ENCODE measurements at places on chromosomes 7 and 10.

GRCh38 chr10:70466951-70467350 is 11.6 kb upstream of the PALD1 start:
- no peak for DNase-seq

DNA sequence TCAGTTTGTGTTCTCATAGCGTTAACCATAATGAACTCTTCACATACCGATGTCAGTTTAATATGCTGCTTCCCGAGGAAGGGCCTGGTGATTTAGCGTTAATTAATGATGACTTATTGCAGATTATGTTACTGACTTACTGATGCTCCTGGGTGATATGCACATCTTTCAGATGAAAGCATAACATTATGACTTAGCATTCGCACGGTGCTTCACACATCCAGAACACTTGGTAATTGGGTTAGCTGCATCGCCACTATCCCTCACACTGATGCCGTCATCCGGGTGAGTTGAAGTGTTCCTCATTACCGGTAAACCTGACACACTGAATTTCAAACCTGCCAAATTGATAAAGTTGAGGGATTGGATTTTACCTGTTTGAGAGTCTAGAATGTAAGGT is 239.0 kb upstream of the PODXL start:
- no peak for DNase-seq

DNA sequence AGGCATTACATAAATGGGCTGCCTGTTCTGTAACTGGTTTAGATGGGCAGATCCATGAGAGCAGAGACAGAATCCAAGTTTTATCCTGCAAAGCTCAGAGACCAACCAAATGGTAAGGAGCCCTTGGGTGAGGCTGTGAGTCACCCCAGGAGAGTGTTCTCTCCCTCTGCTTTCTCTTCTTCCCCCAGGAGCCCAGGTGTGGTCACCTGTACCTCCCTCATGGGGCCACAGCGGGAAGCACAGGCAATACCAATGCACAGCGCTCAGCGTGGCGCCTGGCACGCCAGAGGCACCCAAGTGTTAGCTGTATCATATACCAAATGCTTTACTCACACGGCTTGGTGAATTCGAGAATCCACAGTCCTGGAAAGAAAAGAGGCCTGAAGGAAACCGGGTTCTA is 39.4 kb downstream of the CTBP2 start:
- no peak for DNase-seq

- DNase-seq = no peak
These were observed 162.2 kb downstream of the SH3PXD2A start for GRCh38 chr10:103692952-103693811.

- DNase-seq = no peak
These were observed 985.6 kb upstream of the LRRN3 start for GRCh38 chr7:110105307-110105706.

GRCh38 chr7:156480671-156481070 is 159.9 kb upstream of the RNF32 start:
- DNase-seq = no peak

DNA sequence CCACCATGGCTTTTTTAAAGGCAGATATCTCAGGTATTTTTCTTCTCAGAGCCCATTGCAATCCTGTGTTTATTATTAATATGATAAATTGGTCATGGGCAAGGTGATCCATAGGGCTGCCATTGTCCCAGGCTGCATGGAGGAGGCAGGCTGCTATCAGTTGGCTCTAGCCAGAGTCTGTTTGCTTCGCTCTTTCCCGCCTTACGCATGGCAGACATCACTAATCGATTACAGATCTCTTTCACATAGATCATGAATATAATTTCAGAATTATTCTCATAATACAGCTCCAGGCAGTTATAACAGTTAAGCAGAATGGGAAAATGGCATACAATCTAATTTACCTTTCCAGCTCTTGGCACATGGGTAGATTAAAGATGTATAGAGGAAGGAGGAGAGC is 30.4 kb upstream of the HABP2 start:
- DNase-seq = no peak

GRCh38 chr10:21273400-21273968 is 252.0 kb downstream of the SKIDA1 start:
- DNase-seq = no peak

GRCh38 chr7:75992083-75992755 is 2.2 kb downstream of the TMEM120A start:
- no peak for DNase-seq

GRCh38 chr10:131668903-131669302 is 231.9 kb upstream of the PPP2R2D start:
- no peak for DNase-seq

GRCh38 chr10:86288695-86289576 is 77.7 kb downstream of the GRID1 start:
- DNase-seq = no peak

DNA sequence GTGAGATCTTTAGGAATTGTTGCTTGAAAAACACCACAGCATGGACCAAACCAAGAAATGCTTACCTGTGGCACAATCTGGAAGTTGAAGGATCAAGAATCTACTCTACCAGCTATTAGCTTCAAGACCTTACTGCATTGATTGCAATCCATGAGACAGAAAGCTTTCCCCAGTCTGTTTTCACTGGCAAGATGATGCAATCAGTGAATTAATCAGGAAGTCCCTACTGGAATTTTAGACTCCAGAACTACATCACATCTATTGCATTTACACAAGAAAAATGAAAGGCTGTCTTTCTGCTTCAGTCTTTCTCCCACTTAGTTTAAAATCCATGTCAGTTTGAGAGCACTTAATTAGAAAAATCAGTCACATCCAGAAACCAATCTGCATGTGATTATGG is 191.7 kb downstream of the TFEC start:
- DNase-seq = no peak

DNA sequence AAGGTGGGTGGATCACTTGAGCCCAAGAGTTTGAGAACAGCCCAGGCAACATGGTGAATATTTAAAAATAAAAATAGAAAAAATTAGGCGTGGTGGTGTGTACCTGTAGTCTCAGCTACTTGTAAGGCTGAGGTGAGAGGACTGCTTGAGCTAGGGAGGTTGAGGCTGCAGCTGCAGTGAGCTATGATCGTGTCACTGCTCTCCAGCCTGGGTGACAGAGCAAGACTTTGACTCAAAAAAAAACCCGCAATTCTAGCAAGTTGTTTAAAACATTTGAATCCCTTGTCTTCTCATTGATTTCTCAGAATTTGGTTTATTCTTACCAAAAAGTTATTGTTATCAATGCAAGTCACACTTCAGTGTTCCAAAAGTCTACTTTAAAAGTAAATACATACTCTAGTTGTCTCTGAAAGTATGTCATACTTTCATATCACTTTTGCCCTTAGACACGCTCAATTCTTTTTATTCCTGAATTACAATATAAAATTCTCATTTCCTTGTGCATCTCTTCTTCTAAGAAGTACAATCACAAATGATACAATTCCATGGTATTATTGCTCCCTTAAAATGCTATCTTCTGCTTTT is 6.3 kb downstream of the EPC1 start:
- DNase-seq = no peak

GRCh38 chr10:24091256-24091655 is 117.7 kb upstream of the KIAA1217 start:
- DNase-seq = no peak

DNA sequence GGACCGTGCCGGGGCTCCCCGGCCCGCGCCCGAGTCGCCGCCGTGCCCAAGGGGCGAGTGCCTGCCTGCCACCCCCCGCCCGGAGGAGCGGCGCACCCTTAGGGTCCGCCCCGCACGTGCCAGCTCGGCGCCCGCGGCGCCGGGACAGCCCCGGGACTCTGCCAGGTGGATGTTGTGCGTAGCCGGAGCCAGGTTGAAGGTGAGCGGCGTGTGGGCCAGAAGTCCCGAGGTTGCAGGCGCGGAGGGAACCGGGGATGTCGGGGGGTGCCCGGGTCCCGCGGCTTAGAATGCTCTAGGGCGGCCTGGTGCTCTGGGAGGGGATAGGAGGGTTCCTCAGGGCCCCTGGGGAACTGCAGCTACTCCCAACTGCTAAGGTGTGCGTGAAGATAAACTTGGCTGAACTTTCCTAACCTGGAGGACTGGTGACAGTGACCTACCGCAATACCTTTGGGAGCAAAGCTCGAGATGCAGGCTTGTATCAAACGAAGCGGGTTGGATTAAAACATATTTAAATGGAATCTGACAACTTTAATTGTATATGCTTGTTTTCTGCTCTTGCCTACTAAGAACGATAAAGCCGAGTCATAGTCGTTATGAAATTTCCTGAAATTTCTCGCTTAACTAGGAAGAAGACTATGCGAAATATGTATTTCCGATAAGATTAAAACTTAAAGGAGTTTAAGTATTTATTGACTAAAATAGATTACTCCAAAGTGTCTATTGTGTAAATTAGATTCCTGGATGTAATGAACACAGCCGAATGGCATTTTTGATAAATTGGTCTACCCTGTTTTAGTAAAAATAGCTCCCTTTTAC is at the start of gene CUX1:
TSS of gene CUX1 (plus strand) at position 156 of the 816 bp plus-strand sequence. CDS start at position 170, 14 bp downstream.
- DNase-seq = no peak

DNA sequence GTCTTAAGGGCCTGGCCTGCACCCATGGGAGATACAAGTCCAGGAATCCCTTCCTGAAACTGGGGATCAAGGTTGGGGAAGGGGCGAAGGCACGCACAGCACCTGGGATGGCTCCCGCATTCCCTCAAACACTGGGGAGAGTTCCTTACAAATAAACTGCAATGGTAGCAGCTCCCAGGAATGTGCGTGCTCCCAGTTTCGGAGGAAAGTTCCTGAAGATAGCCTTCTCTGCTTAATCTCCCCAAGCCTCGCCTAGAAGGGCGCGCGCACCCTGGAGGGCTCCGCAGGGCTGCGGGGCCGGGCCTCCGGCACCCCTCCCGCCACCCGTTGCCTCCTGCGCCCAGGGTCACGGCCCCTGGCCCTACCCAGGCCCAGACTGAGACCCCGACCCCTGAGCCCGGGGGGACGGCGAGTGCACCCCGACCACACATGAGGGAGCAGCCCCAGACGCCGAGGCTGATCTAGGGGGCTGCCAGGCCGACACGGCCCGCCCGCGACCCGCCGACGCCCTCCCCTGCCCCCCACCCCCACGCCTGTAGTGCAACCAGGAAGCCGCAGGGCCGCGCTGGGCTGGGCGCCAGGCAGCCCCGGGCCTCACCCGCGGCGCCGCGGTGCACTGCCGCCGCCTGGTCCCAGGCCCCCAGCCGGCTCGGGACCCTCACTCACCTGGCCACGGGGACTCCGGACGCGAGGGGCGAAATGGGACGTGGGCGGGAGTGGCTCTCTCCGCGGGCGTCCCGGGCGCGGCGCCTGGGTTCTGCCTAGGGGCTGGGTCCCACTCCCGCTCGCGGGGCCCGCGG is 460 bp downstream of the ANXA11 start:
- DNase-seq = no peak

DNA sequence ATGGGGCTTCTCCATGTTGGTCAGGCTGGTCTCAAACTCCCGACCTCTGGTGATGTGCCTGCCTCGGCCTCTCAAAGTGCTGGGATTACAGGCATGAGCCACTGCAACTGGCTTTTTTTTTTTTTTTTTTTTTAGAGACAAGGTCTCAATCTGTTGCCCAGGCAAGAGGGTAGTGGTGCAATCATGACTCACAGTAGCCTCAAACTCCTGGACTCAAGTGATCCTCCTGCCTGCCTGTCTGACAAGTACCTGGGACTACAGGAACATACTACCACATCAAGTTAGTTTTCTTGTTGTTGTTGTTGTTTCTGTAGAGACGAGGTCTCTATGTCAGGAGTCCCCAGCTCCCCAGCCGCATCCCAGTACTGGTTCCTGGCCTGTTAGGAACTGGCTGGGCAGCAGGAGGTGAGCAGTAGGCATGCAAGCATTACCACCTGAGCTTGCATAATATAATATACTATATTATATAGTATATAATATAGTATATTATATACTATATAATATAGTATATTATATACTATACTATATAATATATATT is 55.7 kb downstream of the TPK1 start:
- DNase-seq = peak; percentile 35

DNA sequence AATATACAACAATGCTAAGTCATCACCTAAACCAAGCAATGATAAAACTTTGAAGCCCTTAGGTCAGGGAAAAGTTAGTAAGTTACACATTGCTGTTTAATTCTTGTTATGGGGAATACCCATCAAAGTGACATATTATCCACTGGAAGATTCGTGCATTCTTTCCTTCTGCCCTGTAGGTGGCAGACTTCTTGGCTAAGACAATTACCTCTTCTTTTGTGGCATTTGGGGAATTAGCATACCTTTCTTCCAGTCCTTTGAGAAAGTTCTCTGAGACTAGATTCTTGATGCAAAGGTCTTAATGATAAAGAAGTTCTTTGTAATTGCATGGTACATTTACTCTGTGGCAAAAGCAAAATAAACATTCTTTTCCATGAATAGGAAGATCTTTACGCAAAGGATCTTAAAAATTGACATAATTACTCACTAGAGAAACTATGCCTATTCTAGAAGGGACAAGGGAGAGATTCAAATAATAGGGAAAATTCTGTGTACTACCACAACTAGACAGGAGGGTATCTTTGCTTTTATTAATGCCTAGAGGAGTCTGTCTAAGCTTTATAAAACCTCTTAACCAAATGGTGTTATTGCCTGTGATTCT is 395.9 kb downstream of the GRM8 start:
- DNase-seq = no peak

DNA sequence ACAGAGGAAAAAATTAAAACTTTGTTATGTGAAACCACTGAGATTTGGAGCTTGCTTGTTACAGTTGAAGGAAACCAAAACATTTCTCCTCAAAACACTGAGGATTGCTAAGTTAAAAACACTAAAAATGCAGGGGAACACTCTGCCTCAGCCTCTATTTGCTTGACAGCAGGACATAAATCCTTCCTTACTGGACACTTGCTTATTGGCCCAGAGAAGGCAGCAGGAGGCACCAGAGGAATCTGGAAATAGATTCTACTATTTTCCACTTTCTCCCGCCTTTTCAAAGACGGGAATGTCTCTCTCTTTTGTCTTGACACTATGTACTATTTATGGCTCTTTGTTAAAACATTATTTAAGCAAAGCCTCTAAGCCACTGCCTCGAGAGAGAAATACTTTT is 67.9 kb downstream of the MTURN start:
- DNase-seq = no peak

GRCh38 chr7:96236198-96237039 is 85.5 kb downstream of the SLC25A13 start:
- DNase-seq = peak; percentile 79

DNA sequence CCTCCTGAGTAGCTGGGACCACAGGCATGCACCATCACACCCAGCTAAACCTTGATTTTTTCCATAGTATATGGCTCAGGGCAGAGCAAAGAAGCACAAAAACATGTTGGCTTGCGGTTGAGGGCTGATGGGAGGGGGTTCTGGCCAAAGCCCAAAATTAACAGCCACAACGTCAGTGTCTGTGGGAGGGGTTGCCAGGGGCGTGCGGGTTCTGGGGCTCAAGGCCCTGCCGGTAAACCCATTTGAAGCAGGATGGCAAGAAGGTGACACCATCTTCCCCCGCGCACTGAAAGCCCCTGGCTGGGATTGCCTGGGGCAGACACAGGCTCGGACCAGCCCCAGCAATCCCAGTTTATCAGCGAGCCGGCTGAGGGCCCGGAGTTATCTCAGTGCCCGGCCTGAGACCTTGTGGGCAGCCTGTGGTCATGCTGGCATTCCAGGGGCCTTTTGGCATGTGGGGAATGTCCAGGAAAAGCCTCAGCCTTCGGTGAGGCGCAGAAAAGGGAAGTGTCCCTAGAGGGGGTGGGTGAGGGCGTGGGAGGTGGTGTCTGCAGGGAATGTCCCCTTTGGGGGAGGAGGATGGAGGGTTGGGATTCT is 167.7 kb upstream of the TNRC18 start:
- DNase-seq = peak; percentile 63

Measured in kidney epithelial cell (primary cell).